ENCODE measurements at places on chromosomes 6 and 20.

DNA sequence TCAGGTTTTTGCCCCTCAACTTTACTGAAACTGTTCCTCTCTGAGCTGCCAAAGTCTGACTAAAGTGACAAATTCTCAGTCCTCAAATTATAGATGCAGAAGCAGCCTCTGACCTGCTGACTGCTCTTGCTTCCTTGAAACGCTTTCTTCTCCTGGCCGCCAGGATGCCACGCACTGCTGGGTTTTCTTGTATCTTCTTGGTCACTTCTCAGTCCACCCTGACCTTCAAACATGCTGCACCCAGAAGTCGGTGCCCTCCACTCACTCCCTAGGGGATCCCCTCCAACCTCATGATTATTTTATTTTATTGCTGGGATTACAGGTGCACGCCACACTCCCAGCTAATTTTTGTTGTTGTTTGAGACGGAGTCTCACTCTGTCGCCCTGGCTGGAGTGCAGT is 24.7 kb downstream of the SYNJ2 start:
- DNase-seq, result peak; percentile 16

DNA sequence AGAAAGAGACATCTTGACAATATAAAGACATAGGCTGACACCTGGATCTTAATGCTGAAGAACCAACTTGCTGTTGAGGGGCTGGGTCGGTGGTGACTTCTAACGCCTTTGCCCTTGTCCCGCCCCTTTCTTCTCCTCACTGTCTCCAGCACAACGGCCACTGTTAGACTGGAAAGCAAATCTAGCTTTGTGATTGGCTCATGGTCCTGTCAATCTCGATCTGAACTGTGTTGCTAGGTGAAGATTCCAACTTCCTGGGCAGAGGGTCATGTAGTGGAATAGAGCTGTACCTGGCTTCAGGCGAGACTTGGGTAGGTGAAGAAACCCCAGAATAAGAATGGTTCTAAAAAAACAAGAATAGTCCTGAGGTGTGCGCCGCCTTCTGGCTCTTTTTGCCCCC is at the start of gene PGK2:
PGK2 (minus strand) TSS at position 110 of the 400 bp plus-strand sequence; CDS start at position 12, 98 bp downstream.
- DNase-seq, result no peak

GRCh38 chr6:26379292-26379691 is 3.6 kb upstream of the BTN2A2 start:
- DNase-seq, result no peak

DNA sequence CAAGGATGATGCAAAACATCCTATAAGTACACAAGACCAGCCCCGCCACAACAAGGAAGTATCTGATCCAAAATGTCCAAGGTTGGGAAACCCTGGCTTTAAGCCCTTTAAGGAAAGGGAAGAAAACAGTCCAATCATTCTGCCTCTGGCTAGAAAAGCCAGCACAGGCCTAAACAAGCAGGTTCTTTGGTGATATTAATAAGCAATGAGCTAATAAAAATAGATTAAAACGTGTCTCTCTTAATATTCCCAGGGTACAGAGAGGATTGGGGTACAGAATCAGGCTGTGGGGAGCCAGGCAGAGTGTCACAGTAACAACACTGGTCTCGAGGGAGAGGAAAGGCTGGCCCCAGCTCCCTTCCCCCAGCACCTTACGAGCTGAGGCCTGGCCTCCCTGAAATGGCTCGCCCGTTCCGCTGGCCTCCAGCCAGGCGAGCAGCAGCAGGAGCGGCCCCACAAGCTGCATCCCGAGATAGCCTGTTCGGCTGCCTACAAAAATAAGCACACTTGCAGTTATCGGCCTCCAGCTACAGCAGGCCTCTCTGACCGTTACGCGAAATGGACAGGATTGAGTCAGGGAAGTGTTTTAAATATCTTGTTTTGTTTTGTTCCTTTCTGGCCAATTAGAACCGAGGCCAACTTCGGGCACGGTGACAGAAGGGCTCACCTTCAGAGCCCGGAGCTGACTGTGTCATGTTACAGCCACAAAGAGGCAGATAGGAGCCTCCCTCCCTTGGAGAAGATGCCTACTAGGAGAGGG is 4.0 kb upstream of the ZMYND8 start:
- DNase-seq, result peak; percentile 67

DNA sequence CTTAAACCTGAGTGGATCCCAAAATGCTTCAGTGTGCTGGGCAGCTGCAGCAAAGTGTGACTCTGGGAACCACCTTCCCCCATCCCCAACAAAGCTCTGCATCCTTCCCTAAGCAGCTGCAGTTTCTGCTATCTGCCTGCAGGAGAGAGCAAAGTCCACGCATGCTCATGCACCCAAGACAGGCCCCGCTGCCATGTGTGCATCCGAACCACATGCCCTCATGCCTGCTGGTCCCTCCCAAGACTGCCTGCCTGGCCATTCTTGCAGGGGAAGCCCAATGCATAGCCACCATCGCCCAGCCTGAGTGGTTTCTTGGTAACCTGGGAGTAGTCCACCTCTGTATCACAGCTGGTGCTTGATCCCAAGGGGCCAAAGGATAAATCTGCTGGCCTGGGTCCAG is 94.3 kb upstream of the OLIG3 start:
- no peak for DNase-seq

DNA sequence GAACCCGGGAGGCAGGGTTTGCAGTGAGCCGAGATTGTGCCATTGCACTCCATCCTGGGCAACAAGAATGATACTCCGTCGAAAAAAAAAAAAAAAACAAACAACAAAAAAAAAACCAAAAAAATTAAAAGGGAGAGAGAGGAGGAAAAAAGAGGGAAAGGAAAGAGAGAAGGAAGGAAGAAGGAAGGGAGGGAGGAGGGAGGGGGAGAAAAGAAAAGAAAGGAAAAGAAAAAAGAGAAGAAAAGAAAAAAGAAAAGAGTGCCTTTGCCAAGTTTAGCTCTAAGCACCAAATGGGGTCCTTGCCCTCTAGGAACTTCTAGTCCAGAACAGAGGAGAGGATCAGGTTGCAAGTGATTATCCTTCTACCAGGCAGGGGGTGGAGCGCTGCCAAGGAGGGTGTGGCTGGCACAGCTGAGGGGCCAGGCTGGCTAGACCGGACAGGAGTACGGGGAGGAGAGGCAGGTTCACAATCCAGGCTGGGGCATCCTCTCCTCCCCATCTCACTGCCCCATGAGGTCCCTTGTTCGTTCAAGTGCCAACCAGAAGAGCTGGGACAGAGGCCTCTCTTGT is 19.1 kb downstream of the GNAS start:
- no peak for DNase-seq

- no peak for DNase-seq
Measured at GRCh38 chr6:75528423-75528822, 34.8 kb upstream of the FILIP1 start.

DNA sequence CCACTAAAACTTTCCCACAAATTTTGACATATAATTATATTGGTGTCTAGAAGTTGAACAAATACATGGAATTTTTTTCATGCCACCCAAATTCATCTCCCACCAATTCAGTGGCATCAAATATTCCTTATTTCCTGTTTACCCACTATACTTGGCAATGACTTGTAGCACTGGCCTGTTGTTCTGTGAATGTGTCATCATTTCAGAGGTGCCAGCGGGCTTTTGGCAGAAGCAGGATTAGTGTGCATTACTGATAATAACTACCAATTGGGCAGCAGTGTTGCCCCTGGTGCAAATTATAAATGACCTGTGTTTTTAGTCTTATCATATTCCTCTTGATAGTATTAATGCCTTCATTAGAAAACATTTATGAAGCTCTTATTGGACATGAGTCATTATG is 121.3 kb downstream of the TFAP2B start:
- no peak for DNase-seq

DNA sequence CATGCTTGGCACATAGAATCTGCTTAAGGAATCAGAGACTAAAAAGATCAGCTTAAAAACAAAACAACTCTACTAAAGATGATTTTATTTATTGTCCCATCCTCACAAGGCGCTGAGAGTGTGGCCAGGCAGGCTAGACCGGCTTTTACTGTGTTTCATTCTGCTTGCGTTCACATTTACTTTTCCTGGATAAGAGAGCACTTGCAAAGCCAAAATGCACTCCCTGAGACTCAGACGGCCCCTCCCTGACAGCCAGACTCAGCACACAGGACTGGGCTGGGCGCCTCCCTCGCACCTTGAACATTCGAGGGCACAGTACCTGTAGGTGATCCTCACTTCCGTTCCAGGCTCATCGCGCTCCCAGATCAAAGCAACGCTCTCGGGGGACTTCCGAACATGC is 10.2 kb downstream of the ACSS1 start:
- no peak for DNase-seq

GRCh38 chr6:74253261-74253660 is 557.3 kb downstream of the CD109 start:
- no peak for DNase-seq

DNA sequence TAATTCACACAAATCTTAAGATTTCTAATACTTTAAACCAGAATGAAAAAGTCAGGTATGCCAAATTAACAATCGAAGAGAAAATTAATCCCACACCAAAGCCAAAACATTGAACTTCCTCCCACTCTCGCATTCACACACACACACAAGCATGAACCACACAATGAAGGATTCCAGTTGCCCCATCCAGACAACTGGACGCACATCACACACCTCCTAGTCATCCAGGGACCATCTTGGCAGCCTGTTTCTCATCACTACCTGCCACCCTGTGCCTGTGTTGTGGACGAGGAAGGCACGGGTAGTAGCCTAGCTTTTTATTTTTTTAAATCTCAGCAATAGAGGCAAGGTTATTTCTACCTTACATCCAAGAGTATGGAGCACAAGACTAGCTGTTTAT is 15.2 kb downstream of the B4GALT5 start:
- no peak for DNase-seq

DNA sequence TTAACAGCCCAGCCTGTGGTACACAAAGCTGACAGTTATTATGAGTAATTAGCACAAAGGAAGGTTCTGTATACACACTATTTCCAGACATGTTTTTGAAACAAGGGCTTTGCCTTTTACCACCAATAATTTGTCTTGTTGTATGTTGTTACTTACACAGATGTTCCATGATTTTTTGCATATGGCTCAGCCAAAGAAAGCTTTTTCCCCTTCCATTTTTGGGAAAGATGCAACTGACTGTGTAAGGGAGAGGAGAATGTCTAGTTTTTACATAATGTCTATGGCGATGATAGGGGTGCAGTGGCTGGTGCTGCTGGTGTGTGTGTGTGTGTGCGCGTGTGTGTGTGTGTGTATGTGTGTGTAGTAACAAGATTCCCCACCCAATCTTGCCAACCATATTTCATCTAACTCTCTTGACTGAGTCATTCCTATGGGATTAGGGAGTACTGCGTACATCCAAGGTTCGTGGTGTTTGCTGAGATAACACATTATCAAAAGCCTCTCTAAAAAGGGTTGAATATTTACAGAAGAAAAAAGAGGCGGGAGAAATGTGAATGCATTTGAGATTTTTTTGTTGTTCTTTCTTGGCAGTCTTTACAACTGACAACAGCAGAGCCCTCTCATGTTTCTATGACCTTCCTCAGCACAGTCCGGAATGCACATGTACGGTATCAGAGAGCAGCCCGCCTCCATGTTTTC is 192.2 kb downstream of the GMPR start:
- no peak for DNase-seq

- DNase-seq, result no peak
Measured at GRCh38 chr20:36613974-36614373, 8.4 kb downstream of the RAB5IF start.

DNA sequence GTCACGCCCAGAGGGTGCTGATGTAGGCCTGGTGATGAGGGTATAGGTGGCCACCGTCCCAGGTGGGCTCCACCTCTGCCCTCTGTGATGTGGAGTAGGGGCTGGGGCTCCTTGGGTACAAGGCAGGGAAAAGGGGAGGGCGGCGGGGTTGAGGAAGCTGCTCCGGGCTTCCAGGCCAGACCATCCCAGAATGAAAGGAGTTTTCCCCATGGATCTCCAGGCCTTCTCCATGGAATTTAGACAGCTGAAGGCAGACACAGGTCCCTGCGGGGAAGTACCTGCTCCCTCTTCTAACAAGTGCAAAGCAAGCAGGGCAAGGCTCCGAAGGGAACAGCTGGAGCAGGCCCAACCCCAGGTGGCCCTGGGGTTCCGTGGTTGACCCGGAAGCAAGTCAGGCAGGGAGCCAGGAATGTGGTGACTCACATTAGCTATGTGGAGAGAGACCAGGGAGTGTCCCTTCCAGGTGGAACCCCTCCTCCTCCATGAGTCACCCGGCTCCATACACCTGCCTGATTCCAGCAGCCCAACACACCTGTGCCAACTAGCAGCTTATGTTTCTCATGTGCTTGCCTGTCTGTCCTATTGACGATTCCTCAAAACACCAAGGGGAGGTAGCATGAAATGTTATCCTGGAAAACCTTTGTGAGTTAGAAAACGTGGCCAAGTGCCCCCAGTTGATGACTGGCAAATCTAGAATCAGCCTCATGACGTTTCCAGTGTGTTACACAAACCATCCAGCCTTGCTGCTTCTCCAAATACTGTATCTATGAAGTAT is 59.7 kb upstream of the SNX9 start:
- no peak for DNase-seq

GRCh38 chr20:46652699-46653098 is 1.4 kb upstream of the SLC13A3 start:
- no peak for DNase-seq

- DNase-seq, result no peak
Measured at GRCh38 chr6:22614547-22614946, 45.2 kb downstream of the HDGFL1 start.

DNA sequence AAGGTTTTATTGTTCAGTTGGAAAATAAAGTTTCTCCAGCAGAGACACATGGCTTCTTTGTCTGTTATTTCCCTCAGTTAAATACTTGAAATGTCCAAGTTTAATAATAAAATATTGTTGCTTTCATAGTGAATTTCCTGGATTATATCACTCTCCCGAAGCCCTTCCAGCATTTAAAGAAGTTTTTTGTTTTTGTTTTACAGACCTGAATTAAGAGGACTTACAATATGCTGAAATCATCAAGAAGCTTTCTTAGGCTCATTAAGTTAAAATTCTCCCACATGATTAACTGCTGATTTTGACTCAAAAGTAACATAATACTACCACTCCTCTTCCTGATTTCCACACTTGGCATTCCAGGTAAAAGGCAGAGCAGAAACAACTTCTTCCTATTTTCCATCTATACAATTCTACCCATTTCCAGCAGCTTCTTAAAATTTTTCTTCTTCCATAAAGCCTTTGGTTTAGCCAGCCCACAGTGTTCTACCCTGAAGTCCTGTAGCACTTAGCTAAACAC is 35.8 kb downstream of the PDSS2 start:
- DNase-seq, result no peak

DNA sequence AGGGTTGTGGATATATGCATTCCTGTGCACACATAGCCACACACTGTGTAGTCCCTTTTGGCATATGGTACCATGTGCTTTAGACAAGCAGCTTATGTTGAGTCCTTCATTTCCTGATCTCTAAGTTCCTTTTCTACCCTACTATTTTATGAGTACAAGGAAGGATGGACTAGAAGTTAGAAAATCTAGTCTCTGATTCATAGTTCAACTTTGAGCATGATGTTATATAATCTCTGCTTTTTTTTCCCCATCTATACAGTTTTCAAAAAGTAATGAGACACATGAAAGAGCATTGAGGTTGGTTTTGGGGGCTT is 123.6 kb downstream of the PLEKHG1 start:
- no peak for DNase-seq

Data from dorsolateral prefrontal cortex (tissue), 122 donors.